ENCODE measurements at places on chromosomes 3 and 15. TPM values are rescaled to one million over a fixed set of nuclear protein-coding genes. Genes with fewer than 3 reads are reported as not detected.

The MNS1 gene
- total RNA-seq: 1.5 TPM

The GRAMD2A gene
- total RNA-seq: 0.14 TPM

The TLR9 gene
- 0.04 TPM for total RNA-seq

The ITIH1 gene
- total RNA-seq: not detected

The STRIT1 gene
- not detected for total RNA-seq

The FEZF2 gene
- not detected for total RNA-seq

The CCK gene
- not detected for total RNA-seq

The SEC22A gene
- total RNA-seq: 40.7 TPM

The LIPH gene
- total RNA-seq: 0.07 TPM

The ARL13B gene
- total RNA-seq: 13.7 TPM

The CPNE9 gene
- not detected for total RNA-seq

The CEMIP gene
- total RNA-seq: 0.11 TPM

The RAB5A gene
- total RNA-seq: 85.4 TPM

The EIF5A2 gene
- 11.7 TPM for total RNA-seq

The TMEM266 gene
- not detected for total RNA-seq
